ENCODE measurements at places on chromosomes 1 and 21.
A peak's percentile ranks its signal among the peaks of the same experiment; 100 is the strongest.

GRCh38 chr1:119294199-119294598, 74.4 kb upstream of the HAO2 start:
- no peak for DNase-seq

DNA sequence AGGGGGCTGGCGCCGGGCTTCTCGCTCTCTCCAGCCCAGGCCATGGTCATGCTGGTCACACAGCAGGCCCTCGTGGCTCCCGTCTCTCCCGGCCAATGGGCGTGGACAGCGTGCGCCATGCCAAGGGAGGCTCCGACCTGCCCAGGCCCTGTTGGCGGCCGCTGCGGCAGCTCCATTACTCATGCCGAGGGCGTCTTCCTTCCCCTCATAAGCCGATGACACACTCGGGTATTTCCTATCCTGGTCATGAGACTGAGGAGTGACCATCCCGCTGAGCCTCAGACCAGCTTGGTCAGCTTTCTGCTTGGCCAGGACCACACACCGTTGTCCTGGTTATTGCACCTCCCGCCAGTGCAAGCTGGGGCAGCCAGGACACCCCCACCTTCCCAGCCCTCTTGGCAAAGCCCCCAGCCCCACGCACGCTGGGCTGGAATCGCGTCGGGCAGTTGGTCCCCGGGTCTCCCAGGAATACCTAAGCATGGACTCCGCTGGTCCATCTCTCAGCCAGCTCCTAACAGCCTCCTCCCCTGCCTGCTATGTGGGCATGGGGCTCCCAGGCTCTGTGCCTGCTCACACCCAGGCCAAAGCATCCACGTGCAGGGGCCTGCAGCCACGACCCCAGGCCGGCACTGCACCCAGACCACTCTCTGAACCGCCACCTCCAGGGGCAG, 49.8 kb downstream of the ARHGEF16 start:
- DNase-seq = peak; percentile 53

DNA sequence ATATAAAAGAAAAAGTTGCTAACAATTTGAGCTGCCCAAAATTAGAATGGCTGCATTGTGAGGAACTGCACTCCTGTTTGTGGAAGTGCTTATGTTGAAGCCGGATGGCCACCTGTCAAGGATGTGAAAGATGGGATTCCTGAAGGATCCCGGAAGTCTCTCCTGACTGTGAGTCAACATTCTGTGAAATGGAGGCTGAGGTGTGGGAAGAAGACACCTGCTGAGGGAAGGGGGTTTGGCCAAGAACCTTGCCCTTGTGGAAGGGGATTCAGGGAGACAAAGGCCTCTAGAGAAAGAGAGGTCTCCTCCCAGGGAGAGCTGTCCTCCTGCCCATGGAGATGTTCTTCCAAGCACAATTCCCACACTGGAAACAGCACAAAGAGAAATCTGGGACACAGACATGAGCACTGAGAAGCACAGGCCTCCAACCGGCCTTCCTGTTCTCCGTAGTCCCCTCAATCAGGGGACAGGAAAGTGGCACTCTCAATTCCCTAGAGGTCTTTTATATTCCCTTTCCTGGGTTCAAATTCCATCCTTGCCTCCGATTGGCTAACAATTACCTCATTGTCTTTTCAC, 70.5 kb downstream of the CD2 start:
- DNase-seq = no peak

DNA sequence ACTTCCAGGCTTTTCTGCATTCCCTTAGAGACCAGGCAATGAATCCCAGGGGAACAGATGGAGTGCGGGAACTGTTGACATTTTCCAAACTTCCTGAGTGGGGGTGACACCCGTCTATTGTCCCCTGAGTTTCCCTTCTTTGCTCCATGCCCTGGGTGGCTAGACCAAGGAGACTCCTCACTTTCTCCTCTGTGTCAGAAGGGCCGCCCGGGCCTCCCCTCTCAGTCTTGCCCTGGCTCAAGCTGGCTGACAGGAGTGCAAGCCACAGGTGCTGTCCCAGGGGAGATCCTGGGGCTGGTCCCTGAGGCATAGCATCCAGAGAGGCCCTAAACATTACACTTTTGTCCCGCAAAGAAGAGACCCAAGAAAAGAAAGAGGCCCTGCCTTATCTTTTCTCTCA, 62.8 kb downstream of the DDX20 start:
- DNase-seq = no peak

- DNase-seq = no peak
Measured at GRCh38 chr1:54327386-54328065, 78.7 kb downstream of the SSBP3 start.

DNA sequence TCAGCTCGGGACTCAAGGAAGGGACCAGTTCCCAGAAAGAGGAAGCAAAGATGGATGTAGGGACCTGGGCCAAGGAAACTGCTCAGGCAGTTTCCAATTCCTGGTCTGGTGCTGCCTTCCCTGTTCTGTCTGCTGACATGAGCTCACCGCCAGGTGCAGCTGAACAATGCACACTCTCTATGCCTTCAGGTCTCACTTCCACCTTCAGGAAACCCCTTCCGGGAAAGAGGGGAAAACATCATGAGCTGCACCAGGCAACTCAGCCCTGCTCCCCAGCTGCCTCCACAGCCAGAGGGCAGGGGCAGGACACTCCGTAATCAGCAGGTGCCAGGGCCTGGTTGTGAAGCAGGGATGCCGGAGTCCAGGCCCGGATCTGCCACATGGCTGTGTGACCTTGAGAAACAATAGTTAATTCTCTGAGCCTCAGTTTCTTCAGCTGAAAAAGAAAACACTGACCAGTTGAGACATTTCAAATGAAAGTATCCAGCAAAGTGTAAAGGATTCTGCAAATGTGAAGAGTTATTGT, 27.8 kb downstream of the SMIM12 start:
- DNase-seq = no peak

DNA sequence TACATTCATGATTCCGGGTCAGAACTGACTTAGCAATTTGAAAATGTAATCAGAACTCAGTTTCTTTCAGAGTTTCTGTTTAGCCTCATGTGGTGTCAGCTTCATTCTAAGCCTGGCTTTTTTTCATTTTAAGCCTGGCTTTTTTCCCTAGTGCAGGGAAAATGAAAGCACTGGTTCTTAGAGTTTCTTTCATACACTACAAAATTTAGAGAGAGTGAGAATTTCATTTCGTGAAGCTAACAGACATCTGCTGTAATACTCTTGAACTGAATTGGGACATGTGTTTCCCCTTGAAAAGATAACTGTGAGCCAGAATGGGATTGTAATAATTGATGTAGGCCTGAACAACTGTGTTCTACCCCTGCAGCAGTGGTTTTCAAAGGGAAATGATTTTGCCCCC, 95.3 kb upstream of the KIAA0040 start:
- no peak for DNase-seq

- DNase-seq = no peak
Measured at GRCh38 chr1:89706700-89707012, 73.7 kb downstream of the LRRC8C start.
